ENCODE measurements at places on chromosomes 11 and 22.

DNA sequence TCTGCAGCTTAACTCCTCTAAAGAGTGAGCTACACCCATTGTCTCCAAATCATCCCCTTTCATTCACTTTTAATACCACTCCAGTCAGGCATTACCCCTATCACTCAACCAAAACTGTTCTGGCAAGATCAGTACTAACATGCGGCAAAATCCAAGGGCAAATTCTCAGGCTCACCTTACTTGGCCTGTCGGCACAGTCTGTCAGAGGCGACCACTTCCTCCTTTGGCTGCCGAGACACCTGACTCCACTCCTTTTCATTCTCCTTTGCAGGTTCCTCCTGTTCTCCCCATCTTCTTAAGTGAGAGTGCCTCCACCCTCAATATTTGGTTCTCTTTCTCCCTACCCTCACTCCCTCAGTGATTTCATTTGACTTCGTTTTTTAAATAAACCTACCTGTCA lies 4.2 kb downstream of the C11orf91 start:
- DNase-seq: no peak

GRCh38 chr22:38938221-38938620 lies 19.2 kb upstream of the APOBEC3A start:
- no peak for DNase-seq

DNA sequence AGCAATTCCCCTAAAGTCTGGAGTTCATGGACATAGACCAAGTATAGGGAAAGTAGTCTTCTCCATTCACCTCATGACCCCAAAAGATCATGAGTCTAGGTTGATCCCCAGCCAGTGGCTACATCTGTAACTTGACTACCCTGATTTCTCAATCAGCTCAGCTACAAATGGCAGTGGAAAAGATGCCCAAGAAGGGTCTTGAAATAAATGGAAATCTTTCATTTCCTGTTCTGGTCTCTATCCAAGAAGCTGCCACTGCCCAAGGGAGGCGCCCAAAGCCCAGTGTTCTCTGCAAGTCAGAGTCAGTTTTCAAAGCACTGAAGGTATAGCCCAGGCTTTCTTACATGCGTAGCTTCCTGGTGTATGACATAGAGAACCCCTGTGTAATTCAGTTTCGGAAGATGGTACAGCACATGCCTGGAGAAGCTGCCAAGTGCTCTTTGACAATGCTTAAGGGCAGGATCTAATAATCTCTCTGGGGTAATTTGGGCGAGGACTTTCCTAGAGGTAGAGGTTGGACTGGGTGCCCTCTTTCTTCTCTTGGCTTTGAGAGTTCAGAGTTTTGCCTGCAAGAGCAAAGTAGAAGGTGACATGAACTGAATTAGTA lies 101.1 kb downstream of the ADAMTS15 start:
- no peak for DNase-seq

GRCh38 chr11:78319453-78319955 lies 98.1 kb downstream of the GAB2 start:
- DNase-seq: no peak

GRCh38 chr22:20989323-20990138 lies 7.4 kb downstream of the LZTR1 start:
- no peak for DNase-seq
